ENCODE measurements at places on chromosomes 1 and 21.

DNA sequence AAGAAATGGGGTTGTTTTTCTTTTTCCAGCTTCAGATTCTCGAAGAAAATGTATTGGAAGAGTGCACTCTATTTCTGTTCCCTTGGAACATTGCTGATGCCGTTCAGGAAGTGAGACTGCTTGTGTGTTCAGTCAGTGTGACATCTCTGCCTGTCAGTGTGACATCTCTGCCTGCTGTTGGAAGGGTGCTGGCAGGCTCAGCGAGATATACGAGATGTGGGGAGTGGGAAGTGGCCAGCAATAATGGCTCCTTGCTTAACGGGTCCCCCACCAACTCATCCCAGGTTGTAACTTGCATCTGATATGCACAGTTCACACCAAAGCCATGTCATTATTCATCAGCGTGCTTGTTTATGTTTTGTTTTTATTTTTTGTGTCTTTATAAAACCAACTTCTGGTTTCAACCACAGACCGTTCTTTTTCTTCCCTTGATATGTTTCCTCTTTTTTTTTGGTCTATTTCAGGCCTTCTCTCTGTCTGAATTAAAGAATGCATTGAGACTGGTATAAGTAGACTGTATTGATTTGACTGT lies 145.4 kb downstream of the GALNT2 start:
- no peak for DNase-seq

GRCh38 chr1:208080396-208081286 lies 163.5 kb downstream of the PLXNA2 start:
- no peak for DNase-seq

DNA sequence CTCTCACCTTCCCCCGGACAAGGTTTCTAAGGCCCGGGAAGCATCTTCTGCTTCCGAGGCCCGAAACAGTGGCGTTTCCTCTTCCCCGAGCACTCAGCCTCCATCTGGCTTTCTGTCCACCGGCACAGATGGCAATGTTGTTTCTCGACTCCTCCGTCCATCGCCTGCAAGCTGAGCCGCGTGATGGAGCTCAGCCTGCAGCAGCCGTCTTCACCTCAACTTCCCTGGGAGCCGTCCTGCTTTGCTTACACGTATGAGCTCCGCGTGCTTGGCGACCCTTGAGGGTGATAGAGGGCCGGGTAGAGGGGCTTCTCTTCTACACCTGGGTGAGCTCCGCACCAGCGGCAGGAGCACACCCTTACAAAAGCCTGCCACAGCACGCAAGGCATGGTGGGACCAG lies 80.4 kb downstream of the AJAP1 start:
- no peak for DNase-seq

GRCh38 chr1:33532936-33533335 lies 60.5 kb downstream of the ZSCAN20 start:
- DNase-seq = no peak

DNA sequence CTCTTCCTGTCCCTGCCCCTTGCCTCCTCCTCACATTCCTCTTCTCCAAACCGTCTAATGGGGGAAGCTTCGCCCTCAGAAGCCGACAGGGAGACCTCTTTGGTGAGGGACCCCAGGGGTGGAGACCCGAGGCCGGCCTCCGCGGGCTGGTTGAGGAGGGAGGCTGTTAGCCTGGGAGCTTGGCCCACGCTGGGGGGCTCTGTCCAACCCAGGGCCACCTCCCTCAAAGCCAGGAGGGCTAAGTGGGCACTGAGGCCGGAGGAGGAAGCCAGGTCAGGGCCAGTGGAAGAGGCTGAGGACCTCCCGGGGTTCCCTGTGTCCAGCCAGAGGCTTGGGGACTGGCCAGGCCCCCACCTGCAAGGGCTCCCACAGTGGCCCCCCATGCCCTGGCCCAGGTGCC lies 5.3 kb downstream of the GABRD start:
- DNase-seq = no peak

DNA sequence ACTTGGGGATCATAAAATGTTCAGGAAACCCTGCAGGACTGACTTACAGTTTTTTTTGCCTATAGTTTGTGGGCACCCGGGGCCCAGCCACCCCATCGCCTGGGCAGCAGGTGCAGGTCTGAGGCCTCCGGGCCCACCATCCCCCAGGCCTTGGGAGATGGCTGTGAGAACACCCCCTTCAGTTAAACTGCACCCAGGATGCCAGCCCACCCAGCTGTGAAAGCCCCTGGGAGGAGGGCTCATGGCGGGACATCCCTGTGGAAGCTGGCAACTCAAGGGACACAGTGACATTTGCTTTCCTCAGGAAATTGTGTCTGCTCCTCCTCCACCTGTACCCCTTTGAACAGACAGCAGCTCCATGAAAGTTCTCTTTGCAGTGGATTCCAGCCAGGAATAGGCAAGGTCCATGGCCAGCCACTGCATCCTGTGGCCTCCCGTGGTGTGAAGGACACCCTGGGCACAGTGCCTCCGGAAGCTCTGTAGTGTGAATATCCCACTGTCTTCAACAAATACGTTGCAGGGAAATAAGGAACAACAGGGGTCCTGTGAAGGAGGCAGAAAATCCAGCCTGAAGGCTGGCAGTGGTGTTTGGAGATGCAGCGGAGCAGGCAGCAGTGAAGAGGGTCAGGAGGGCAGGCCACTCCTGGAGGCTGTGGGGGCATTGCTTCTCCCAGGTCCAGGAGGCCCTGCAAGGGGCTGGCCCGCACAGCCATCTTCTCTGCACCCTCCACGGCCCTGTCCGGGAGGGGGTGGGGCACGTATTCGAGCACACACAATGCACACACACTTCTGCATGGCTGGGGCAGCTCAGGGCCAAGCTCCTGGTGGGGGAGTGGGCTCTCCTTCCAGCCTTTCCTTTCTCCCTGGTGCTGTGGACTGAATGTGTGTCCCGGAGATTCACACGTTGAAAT lies 2.1 kb upstream of the OBSCN start:
- DNase-seq = no peak

GRCh38 chr1:227779685-227780084 lies 35.8 kb upstream of the PRSS38 start:
- DNase-seq = no peak

DNA sequence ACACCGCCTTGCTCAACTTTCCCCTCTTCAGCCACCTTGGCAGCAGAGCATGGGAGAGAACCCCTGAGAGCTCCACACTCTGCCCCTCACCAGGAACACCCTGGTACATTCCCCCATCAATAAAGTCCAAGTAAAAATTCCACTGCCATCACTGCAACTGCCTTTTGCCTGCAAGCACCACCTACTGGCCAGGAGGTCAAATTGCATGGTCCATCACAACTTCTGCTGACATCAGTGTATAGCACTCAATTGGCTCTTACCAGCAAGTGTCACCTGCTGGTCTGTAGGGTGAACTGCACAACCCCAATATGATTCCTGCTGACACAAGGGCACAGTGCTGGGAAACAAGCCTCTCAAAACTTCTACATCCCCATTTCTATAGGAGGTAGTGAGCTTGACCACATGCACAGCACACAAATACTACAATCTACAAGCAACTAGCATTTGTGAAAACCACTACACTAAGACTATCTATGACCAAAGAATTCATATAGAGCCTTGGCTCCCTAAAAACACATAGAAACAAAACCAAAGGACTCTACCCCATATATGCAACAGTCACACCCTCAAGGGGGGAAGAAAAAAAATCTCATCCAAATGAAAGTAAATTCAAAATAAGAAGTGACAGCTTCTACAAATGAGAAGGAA lies 69.2 kb downstream of the FASLG start:
- DNase-seq = peak; percentile 58

DNA sequence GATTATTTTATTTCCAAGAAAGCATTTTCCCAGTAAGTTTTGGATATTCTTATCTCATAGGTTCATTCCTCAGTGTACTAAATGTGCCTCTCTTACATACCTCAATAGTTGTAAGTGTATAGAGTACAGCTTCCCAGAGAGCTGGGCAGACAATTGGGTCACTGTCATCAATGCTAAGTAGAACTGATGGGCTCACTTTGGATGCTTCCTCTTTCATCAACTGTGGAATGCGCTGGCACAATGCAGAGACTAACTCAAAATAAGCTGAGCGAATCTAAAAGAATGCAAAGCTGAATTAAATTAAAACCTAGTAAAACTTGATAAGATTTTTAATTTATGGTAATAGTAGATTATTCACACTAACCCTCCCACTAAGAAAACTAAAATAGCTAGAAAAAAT lies 21.5 kb downstream of the LTN1 start:
- no peak for DNase-seq

- DNase-seq = peak; percentile 83
These were observed 17.7 kb upstream of the SNX27 start for GRCh38 chr1:151594143-151594625.

- DNase-seq = no peak
These were observed 19.3 kb upstream of the TBX19 start for GRCh38 chr1:168261390-168261789.
